ENCODE measurements at places on chromosomes 4 and X.

GRCh38 chr4:113764720-113765264 is 3.3 kb upstream of the CAMK2D start:
- DNase-seq, result no peak

DNA sequence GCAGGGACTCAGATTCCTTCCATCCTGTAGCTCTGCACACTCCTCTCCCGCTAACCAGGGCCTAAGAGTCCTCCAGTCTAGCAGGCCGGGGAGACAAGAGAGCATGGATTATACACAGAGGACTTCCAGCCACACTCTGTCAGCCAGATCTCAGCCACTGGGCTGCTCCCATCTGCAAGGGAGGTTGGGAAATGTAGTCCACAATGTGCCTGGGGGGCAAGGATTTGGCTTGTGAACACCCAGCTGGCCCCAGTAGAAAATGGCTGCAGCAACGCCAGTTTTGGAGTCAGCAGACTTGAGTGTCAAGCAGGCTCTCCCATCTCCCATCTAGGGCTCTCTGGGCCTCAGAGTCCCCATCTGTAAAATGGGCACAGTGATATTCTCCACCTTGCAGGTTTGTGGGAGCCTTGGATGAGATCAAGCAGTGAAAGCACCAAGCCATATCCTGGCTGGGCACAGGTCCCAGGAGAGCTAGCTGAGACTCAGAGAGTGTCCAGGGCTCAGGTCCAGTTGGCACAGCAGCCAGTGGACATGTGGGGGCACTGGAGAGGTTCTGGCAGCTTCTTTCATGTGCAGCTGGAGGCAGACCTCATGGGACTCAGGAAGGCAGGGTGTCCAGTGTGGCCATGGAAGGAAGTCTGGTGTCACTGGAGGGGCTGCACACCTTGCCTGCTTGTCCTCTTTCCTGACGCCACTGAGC is 14.6 kb downstream of the PSAPL1 start:
- DNase-seq, result no peak

GRCh38 chr4:75057369-75057768 is 124.5 kb downstream of the PARM1 start:
- DNase-seq, result no peak

DNA sequence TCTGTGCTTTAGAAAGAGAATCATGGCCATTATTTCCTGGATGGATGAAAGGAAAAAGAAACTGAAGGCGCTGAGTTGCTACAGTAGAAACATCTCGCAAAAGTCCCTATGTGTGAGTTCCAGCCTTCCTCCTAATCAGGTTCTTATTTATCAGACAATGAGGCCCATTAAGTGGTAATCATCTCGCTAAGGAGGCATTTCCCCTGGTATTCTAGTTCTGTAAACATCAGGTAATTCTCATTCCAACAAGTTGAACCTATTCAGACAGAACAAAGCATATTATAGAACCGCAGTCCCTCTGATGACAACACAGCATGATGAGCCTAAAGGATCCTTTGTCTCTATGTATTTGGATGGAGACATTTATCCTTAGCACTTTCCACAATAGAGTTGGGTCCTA is 205.7 kb upstream of the MAOA start:
- no peak for DNase-seq

GRCh38 chrX:11481035-11481434 is 184.7 kb downstream of the ARHGAP6 start:
- no peak for DNase-seq

DNA sequence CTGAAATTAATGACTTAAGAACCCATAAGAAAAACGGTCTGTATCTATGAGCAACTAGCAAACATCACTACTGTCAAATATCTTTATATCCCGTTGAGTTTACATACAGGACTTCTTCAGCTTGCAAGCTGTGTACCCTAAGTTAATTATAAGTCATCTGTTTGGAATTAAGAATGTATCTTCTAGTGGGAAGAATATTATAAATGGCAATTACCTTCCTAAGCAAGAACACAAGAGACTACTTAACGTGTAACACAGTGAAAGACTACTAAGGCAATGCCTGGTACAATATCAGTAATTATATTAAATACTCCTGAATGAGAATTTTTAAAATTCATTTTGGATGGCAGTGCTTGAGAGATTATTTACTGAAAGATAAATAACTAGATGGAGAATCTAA is 58.5 kb downstream of the ADGRA3 start:
- DNase-seq, result no peak

DNA sequence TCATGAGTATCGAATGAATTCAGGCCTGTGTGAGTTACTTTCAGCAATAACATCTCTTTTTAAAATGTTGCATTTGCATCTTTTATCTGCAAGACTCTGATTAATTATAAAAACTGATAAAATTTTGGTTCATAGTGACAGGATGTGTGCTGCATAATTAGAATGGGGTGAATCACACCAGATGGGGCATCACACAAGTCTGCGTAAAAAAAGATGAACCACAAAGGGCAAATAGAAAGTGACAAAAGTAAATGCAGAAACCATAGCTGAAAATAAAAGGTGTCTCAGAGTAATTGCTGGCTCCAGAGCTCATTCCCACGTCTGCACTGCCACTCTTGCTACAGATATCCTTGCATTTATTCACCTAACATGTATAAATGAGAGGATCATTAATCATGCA is 131.1 kb downstream of the HS3ST1 start:
- no peak for DNase-seq

DNA sequence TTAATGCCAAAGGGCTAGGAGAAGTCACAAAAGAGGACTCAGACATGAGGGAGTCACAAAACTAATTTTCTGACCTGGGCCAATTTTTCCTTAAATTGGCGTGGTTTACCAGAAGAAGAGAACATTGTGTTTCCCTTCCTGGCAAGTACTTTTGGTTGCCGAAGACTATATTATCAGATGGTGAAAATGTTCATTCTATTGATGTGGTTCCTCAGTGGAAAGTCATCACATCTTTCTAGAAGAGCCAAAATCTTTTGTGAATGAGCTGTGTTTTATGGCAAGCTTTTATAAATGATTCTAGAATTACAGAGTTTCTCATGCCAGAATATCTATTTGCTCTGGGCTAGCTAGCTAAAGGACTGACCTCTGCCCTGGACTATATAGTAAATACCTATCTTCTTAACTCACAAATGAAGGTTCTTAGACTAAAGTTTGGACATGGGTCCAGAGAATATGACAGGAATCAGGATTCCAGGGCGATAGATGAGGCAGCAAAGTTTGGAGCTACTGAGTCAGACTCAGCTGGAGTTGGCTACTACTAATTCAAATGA is 288.9 kb downstream of the IL1RAPL2 start:
- DNase-seq, result peak; percentile 3

- DNase-seq, result no peak
These were observed 146.7 kb downstream of the KCNIP4 start for GRCh38 chr4:21801661-21802385.

DNA sequence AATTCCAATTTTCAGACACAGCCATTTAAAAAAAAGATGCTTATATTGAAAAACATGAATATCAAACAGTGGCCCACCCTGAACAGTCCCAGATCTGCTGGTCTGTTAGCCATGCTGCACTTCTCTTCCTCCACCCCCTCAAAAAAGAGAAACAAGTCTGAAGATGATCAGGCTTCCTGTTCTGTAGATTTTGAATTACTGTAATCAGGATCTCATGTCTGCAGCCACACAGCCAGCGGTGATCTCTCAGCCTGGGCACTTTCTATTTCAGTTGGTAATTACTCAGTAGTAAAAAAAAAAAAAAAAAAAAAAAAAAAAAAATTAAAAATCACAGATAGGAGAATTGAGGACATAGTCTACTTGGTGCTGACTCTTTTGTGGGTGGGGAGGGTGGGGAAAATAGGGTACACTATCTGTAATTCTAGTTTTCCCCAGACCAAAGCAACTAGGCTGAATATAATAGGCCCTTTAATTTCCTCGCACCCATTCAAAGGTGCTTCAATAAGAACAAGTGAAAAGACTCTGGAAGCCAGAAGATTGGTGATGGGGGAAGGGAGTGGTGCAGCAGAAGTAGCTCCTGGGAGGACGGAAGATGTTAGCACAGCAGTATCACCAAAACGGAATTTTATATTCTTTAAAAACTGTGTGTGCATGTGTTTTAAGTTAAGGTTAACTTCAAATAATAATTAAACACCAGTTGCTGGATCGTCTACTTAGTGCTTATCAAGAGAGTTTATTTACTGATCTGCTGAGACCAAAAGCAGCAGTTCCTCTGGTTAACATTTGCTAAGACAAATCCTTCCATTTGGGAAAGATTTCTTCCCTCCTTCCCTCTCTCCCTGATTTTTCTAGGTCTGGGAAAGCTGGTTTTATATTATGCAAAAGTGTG is 47.0 kb downstream of the SPRY1 start:
- no peak for DNase-seq

DNA sequence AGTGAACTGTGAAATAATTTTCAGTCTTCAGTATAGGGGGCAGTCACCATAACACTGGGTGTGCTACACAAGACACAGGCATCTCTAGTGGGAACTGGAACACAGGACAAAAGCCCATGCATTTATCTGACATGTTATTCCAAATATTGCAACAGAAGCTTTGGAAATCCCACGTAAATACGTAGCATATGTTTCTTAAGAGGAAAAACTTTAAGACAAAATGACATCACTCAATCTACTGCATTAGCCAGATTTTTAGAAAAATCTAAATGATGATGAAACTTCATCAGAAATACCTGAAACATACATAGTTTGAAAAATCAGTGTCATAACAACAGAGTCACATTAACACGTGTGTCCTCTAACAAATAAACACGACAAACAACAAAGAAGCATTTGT is 14.5 kb downstream of the SHISA3 start:
- no peak for DNase-seq

DNA sequence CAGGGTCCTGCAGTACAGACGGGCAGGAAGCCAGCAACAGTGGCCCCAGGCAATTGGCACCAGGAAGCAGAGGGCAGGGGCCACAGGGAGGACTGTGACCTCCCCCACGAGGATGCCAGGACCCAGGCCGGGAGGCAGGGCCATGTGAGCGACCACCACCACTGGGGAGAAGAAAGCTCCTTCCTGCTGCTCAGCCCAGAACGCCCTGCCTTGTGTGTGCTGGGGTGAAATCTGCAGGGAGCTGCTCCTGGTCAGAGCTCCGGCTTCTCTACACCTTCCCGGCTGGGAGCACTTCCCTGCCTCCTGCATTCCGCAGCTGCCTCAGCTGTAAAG is 100.4 kb downstream of the HMX1 start:
- no peak for DNase-seq

DNA sequence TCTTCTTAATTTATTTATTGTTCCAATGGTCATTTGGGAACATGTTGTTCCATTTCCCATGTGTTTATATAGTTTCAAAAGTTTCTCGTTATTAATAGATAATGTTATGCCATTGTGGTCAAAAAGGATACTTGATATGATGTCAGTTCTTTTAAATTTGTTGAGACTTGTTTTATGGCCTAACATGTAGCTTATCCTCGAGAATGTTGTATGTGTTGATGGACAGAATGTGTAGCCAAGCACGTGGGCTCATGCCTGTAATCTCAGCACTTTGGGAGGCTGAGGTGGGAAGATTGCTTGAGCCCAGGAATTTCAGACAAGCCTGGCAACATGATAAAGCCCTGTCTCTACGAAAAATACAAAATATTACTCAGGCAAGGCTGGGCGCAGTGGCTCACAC is 168.5 kb upstream of the USP38 start:
- no peak for DNase-seq

GRCh38 chr4:106875340-106875739 is 160.8 kb downstream of the DKK2 start:
- DNase-seq, result no peak

DNA sequence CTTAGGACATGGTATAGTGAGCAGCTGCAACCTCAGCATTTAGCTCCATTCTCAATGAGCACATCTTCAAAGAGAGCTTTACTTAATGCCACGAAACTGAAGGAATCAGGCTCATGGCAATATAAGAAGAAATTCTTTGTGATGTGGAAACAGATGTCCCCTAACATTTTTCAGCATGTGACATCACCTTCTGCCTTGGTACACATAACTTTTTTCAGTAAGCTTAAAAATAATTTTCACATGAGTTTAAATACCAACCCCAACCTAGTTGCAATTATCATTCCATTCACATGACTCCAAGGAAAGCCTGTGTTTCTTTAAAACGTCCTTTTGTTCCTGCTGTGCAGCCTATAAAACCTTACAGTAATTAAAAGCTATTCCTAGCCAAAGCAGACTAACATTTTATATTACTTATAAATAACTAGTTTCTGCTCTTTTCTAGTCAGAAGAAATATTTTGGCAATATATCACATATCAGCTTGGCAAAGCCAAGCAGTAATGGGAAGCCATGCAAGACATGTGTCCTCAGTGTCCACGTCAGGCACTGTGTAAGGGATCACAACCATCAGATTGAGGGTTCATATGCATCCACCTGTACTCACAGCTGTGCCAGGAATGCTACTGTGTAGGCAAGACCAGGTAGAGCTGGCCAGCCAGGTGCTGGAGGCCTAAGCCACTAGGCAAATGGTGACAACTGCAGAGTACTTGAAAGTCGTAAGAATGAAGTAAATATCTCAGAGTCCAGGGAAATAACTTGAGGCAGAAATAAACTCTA is 466.6 kb downstream of the INPP4B start:
- DNase-seq, result peak; percentile 52

GRCh38 chr4:159107203-159107925 is 4.5 kb downstream of the RAPGEF2 start:
- no peak for DNase-seq

GRCh38 chr4:186144946-186145569 is 40.6 kb downstream of the FAM149A start:
- DNase-seq, result peak; percentile 33

GRCh38 chr4:129164243-129164642 is 68.3 kb downstream of the C4orf33 start:
- no peak for DNase-seq

DNA sequence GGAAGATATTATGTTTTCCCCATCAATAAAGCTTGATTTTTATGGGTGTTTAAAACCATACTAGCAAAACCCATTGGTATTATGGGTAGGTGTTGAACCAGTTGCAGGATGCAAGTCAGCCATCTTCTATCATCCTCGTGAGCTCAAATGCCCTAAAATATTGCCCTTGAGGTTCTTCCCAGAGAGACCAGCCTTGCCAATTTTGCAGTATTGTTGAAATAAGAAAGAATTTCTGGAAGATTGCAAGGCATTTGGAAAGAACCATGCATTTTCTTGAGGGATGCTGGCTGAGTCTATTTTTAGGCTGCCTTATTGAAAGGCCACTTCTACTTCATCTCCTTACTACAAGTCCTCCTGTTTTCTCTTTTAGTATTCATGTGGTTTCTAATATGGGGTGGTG is 60.9 kb upstream of the SOD3 start:
- DNase-seq, result no peak

- DNase-seq, result no peak
These were observed 454.7 kb downstream of the PPP4R3C start for GRCh38 chrX:27008486-27008885.

- no peak for DNase-seq
These were observed 420.3 kb downstream of the PDHA2 start for GRCh38 chr4:96260064-96260682.

DNA sequence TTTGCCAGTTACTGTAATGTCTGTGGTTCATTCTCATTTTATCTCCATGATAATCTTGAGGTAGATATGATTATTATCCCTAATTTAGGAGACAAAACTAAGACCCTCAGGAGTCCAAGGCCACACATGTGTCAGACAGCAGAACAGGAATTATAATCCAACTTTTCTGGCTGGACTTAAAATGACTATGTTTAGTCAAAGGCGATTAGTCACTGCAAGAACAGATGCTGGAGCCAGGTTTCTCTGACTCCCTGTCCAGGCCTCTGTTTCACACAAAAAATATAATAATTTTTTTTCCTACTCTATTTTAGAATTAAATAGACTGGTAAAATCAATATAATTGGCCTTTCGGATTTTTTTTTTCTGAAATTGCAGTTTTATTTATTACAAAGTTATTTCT is 56.7 kb upstream of the TMEM131L start:
- DNase-seq, result no peak
